ENCODE measurements at places on chromosomes 7 and 10.
A peak's percentile ranks its signal among the peaks of the same experiment; 100 is the strongest.

DNA sequence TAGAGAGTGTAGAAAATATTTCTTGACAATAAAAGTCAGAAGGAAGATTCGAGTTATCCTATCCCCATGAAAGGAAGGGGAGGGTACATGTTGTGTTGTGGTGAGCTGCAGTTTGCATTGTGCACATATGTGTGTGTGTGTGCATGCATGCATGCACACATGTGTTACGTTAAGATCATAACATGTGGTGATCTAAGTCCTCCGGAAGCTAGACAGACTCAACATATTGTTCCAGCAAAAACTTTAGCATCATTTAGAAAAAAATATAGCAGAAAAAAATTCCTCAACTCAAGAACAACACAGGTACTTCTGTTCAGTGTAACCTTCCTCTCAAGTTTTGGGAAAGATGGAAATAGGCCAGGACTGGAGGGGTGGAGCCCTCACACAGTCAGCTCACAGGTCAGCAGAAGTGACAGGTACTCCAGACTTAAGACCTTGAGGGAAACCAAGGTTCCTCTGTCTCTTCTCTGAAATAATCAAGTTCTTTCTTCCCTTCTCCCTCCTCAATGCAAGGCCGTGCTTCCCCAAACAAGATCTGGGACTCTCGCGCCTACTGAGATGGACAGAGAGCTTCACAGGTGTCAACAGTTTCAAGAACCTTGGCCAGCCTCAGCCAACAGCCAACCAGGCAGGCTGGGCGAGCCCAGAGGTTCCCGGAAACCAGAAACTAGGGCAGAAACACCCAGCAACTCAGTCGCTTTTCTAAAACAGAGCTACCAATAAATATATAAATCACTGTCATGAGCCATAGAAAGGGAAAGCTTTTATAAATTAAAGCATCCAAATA, 205.2 kb downstream of the FAM107B start:
- no peak for DNase-seq

GRCh38 chr10:5479481-5480161, 19.7 kb downstream of the CALML5 start:
- DNase-seq = no peak

DNA sequence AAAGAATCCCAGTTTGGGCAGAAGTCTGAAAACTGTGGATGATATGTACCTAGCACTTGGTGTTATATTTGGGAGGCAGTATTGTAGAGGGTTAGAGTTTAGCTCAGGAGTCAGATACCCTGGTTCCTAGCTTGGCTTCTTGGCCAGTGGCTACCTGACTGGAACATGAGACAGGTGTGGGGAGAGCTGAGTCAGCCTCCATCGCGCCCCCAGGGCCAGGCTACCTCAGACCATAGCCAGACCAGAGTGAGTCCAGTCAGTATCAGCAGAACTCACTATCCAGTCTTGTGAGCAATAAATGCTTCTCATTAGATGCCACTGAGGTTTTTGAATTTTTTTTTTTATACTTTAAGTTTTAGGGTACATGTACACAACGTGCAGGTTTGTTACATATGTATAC, 26.0 kb downstream of the CYP3A5 start:
- no peak for DNase-seq

GRCh38 chr7:130560972-130561371, 69.1 kb downstream of the MEST start:
- DNase-seq = no peak

GRCh38 chr7:48811071-48811470, 113.3 kb upstream of the CDC14C start:
- no peak for DNase-seq

DNA sequence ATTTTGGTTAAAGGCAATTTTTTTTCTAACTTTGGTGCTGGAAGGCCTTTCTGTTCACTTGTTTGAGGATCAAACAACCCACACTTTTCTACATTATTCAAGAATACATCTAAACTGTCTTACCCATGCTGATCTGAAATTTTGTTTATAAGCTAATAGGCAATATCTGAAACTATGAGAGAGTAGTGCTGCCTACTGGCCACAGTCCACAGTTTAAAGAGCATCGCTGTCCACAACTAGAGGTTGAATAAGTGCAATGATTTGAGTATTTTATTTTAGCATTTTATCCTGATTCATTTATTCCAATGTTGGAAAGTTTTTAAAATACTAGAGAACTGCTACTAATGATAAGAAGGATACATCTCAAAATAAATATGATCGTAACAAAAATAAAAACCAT, 306.9 kb downstream of the ELMO1 start:
- DNase-seq = no peak

DNA sequence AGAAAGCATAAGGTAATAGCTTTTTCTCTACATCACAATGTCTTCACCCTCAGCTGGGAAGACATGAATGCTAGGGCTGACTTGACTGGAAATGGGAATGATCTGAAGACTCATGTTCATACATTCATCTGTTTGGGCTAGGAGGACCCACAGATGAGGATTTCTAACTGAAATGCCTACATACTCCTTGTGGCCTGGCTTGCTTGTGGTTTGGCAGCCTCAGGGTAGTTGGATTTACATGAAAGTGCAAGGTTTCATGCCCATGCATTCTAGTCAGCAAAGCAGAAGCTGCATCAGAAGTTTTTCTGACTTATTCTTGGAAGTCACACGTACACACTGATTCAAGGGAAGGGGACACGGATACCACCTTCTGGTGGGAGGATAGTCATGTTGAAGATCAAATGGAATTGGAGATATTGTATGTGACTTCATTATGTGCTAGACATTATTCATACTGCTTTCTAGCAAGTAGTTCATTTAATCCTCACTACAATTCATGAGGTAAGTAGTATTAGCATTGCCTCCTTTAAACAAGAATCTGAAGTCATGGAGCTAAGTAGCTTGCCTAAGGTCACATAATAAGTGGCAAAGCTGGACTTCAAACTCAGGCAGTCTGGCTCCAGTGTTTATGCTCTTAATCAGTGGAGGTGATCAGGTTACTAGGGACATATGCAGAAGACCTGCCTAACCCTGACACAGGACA, 957.0 kb downstream of the LRMDA start:
- no peak for DNase-seq

DNA sequence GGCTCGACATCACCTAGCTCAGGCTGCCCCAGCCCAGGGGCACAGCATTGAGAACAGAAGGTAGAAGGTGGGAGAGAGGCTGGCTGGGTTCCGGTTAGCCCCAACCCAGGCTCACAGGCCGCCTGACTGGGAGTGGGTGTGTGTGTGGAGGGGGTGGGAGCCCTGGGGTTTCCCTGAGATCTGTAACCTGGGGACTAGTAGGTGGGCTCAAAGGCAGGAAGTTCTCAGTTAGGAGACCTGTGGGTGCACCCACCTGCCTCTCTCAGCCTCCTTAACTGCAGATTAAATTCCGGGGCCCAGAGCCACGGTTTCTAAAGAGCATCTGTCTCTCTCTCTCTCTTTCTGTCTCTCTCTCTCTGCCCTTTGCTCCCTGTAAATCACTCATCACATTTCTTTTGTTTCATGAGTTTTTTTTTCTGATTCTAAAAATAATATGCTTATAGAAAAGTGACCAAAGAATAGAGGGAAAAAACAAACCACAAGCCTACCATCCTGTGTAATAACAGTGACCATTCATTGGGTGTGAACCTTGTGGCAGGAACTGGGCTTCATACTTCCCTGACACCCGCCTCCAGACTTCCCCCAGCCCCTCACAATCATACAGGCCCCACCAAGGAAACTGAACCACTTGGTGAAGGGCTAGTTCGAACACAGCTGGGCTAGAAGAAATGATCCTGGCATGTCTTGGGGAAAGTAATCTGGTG, 83.4 kb upstream of the SMNDC1 start:
- DNase-seq = no peak

DNA sequence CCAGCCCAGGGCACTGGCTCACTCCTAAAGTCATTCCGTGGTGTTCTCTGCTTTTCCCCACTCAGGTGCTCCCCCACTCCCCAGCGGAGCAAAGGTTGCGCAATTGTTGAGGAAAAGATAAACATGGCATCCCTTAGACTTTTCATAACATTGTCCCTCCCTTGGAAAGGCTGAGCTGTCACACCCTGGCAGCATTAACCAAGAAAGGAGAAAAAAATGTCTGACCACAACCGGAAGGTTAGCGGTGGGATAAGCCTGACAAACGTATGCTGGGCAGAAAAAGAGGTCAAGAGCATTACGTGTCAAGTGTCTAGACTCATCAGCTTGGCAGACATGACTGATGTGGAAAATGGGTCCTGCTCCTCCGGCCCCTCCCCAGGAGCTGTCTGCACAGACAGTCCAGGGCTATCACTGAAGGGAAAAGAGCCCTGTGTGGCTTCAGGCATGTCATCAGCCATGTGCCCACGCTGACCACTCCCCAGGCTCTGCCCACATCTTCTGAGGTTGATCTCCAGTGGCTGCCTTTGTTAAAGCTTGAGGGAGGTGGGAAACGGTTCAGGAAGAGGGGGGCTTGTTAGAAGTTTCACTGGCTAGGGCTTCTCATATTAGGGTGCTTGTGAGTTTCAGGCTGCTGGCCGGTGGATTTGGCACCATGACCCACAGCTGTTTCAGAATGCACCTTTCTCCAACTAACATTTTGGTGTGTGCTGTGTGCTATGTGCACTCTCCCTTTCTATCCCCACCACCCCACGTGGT, 30.1 kb downstream of the BTBD16 start:
- no peak for DNase-seq

- DNase-seq = no peak
Observed at GRCh38 chr10:79238158-79238520, 109.1 kb upstream of the PPIF start.

- DNase-seq = peak; percentile 77
Observed at GRCh38 chr7:151315038-151315655, 26.5 kb upstream of the NUB1 start.
